ENCODE measurements at places on chromosomes 7 and 10.
A peak's percentile ranks its signal among the peaks of the same experiment; 100 is the strongest.

GRCh38 chr7:88787777-88788176 is 7.8 kb downstream of the TEX47 start:
- DNase-seq, result no peak

DNA sequence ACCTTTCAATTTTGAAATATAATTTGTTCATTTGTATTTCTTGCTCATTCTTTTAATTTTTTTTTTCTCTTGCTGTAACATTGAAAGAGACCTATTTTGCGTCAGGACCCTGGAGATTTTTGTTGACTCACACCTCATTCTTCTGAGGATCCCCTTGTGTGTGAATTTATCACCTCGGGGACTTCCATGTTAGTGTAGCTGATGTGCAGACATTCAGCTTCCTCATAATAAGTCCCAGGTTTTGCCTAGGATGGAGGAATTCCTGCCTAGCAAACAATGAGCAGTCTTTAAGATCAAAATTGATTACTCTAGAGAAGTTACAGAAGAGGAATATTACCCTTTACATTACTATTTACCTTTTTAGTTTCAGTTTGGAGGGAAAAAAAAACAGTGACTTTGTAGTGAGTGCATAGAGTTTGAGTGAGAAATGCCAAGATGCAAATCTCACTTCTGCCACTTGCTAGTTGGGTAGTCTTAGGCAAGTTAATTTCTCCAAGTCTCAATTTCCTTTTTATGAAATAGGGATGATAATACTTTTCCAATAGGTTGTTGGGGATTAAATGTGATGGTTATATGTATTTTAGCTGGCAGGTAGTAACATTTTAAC is 14.3 kb downstream of the TES start:
- no peak for DNase-seq

GRCh38 chr7:95536656-95537311 is 51.0 kb downstream of the ASB4 start:
- no peak for DNase-seq

DNA sequence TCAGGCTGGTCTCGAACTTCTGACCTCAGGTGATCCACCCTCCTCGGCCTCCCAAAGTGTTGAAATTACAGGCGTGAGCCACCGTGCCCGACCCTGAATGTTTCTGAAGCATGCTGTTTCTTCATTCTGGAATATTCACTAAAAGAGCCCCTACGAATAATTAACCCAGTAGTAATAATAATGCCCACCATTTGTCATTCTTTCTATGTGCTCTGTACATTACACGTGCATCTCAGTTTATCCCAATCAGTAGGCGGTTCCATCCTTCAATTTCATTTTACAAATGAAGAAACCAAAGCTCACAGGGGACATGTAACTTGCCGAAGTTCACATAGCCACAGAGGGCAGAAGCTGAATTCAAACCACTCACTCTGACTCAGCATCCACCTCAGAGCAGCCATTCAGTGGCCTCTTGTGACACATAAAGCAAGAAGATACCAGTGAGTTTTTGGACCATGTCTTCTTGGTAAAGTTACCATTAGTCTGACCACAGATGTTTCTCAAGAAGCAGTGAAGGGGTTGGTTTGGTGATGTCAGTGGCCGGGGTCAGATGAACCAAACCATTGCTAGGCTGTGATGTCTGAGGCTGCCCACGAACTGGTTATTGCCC is 71.9 kb upstream of the DUSP5 start:
- DNase-seq, result peak; percentile 48

GRCh38 chr10:62692085-62692484 is 112.4 kb upstream of the ADO start:
- DNase-seq, result no peak

- DNase-seq, result no peak
Observed at GRCh38 chr10:63003816-63004453, 129.2 kb upstream of the NRBF2 start.

GRCh38 chr10:90087197-90088023 is 386.0 kb downstream of the KIF20B start:
- no peak for DNase-seq
